Brain (organoid and tissue), 16 donors: ENCODE measurements at places on chromosomes 7 and 10. TPM values are rescaled to one million over a fixed set of nuclear protein-coding genes. Genes with fewer than 3 reads are reported as not detected.

GRCh38 chr10:75857269-75857846 lies 425.9 kb downstream of the LRMDA start:
- DNase-seq, result no peak

- DNase-seq, result peak; percentile 96
Measured at GRCh38 chr7:129054438-129055293, at the start of gene TNPO3. TNPO3 (minus strand) TSS chr7:129055111; CDS start chr7:129054770, 341 bp downstream.

DNA sequence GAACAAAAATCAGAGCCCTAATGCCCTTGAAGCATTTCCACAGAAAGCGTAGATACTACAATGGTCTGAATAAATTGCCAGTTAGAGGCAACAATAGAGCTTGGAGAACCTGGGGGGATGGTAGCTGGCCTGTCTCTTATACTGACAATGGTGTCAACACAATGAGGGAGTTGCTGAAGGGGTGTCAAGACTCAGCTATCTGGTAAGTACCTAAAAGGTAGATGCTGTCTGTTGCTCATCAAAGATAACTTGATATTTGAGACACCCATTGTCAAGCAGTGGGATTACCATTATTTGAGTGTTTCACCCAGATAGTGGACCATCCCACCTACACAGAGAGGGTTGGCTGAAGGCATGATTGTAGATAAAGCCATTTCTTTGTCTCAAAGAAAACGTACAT lies 72.8 kb downstream of the PDE1C start:
- no peak for DNase-seq

DNA sequence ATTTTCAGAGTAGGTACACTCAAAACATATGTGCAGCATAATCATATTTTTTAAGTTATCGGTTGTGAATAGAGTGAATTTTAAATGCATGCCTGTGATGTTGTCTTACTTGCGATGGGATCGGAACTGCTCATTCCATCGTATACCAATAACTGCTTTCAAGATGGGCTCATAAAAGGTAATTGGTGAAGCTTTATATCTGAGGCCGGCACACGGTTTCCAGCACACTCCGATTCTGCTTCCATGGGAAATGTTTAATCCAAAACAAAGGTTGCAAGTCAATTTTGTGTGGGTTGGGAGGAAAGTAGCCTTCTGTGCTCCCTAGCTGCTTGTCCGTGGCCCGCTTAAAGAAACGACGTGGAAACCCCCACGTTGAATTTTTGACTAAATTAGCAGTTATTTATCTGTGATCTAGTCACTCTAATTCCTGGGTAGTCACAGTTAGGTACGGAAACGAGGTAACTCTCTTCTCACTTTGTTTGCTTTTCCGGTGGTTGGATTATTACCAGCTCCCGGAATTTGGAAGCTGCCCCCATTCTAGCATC lies 10.1 kb upstream of the CELF2 start:
- DNase-seq, result peak; percentile 50

DNA sequence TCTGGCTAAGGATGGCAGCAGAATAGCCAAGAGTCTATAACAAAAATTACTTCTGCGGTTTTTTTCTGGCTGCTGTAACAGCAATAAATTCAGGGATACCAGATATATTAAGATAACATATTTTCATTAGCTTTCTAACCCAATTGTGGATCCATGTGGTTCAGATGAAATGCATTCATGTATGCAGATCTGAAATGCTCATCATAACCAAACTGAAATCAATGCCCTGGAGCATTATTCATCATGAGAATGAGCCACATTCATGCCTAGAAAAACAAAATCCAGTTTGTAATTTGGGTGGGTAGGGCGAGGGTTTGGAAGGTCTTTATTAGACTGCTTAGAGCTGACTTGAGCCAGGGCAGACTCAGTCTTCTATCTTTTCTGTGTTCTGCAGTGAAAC lies 69.8 kb upstream of the SEMA3A start:
- DNase-seq, result no peak

GRCh38 chr7:127813991-127814541 lies 162.1 kb downstream of the SND1 start:
- no peak for DNase-seq

DNA sequence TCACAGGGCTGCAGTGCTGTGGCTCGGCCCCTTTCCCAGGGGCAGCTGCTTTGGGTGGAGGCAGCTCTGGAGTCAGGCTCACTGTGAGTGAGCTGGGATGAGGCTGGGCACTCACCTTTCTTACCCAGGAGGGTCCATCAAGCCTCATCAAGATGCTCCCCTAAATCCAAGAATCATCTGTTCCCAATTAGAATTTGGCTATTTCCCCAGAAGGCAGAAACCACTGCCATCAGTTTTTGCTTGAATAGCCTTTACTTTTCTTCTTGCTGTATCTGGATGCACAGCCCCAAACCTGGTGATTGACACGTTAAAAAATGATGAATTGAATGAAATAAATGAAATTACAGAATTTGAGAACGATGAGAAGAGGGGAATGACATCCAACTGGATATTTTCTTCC lies 74.3 kb upstream of the LYZL1 start:
- DNase-seq, result no peak

- no peak for DNase-seq
Measured at GRCh38 chr7:129649128-129649690, 37.7 kb downstream of the NRF1 start.

- DNase-seq, result no peak
Measured at GRCh38 chr10:106866244-106866845, 298.2 kb downstream of the SORCS1 start.

GRCh38 chr7:70416986-70417655 lies 714.8 kb upstream of the GALNT17 start:
- peak; percentile 95 for DNase-seq

DNA sequence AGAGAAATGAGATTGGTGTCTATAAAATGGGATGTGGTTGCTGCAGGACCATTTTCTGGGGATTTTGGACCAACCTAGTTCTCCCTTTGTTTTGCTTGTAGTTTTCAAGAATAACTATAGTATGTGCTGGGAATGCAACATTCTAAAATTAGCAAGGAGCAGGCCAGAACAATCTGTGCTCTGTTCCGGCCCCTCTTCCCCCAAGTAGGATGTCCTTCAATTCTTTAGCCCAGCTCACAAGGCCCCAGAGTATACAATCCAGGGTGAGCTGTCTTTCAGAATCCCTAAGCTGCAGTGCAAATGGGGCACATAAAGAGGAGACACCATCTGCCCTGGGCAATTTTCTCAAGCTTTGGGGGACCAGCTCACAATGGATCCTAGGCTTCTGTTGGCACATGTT lies 809.1 kb downstream of the TNS3 start:
- DNase-seq, result peak; percentile 61

DNA sequence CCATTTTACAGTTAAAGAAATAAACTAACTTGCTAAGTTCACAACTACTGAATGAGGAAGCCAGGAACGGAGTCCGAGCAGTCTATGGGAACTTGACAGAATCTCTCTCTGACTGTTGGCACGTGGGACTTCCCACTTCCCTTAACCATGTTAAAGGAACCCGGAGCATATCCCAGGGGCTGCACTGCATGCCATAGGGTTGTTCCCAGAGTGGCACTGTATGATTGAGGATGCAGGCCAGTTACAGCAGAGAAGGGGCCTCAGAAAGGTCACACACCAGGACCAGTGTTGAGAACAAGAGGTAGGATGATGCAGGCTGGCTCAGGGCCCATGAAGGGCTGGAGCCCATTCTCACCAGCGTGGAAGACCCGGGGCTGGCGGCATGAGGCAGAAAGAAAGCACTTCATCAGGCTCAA lies 201.8 kb downstream of the NSUN6 start:
- peak; percentile 12 for DNase-seq

DNA sequence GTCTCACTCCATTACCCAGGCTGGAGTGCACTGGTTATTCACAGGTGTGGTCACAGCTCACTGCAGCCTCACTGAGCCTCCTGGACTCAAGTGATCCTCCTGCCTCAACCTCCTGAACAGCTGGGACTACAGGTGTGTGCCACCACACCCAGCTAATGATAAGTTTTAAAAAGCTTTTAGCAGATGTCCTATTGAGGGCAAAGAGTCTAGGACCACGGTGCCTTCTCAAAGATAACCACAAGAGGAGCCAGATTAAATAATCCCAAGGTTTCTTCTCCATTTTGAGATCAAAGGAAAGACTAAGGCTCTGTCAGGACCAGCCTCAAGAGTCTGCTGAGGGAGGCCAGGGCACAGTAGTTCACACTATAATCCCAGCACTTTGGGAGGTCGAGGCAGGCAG lies 4.7 kb downstream of the ATP5MF start:
- DNase-seq, result no peak

- no peak for DNase-seq
Measured at GRCh38 chr7:155208681-155209477, 88.8 kb upstream of the INSIG1 start.

GRCh38 chr7:6256109-6256483 lies 16.3 kb downstream of the CYTH3 start:
- DNase-seq, result no peak

DNA sequence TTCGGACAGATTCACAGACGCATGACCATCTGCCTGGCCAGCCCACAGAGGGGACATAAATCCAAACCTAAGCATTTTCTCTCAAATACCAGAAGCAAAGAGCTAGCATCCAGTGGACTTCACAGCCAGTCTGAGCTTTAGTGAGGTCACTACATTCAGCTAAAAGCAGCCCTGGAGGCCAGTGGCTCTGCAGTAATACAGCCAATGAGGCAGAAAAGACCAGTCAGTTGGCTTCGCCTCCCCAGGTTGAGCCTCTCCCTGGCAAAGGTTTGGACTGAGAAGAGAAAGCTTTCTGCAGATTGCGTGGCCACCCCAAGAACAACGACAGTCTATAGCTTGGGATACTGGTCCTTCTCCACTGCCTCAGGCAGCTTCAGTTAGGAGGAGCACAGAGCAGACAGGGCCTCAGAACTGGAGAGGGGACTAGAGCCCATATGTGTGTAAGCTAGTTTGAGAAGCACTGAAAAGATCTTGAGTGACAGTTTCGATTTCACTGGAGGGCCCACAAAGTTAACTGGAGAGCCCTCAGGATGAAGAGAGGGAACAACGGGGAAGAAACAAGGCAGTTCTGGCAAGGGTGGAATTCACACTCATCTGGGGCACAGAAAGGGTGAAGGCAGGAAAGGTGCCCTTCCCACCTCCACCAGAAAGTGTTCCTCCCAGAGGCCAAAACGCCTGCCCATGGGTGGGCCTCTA lies 3.8 kb downstream of the WDR91 start:
- DNase-seq, result no peak

DNA sequence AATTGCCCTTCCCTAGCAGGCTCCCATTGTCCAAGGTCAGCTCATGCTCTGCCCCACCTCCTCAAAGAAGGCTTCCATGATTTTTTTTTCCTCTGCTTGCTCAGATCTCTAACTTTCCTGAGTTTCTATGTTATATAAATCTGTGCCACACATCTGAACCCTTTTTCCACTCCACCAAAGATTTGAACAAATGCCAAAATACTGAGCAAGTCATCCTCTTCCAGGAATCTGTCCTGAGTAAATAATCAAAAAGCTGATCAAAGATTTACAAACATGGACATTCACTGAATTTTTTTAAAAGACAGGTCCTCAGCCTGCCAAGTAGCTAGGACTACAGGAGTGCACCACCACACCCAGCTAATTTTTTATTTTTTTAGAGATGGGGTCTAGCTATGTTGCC lies 102.8 kb upstream of the ARID5B start:
- no peak for DNase-seq

GRCh38 chr10:90959826-90960225 lies 38.9 kb upstream of the ANKRD1 start:
- DNase-seq, result no peak

DNA sequence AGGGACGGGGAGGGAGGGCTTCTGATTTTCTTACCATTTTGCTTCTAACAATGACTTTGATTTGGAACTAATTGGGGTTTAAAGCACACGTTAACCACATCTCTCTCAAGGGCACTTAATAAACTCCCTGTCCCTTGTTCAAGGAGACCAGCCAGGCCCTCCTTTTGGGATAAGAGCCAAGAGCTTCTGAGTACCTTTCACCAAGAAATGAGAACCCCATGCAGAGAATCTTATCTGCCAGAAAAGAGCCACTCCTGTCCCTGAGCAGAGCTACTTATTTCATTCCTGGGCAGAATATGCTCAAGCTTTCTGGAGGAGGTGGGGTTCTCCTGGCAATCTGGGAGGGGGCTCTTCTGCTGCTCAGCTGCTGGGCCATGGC lies 574.6 kb downstream of the GALNT17 start:
- DNase-seq, result no peak

- no peak for DNase-seq
Measured at GRCh38 chr10:110310741-110311140, 6.0 kb upstream of the SMNDC1 start.

Gene GRID1
- polyA plus RNA-seq, result 13.2 TPM

Gene GPR26
- 0.59 TPM for polyA plus RNA-seq

Gene CUBN
- polyA plus RNA-seq, result 0.27 TPM

Gene ZNF804B
- polyA plus RNA-seq, result not detected

Gene PTN
- 169 TPM for polyA plus RNA-seq

Gene ARHGEF35
- 0.22 TPM for polyA plus RNA-seq

Gene PGAM2
- polyA plus RNA-seq, result 141 TPM
